ENCODE measurements at places on chromosomes 11 and 22.

- no peak for DNase-seq
Measured at GRCh38 chr11:27088353-27088752, 47.7 kb downstream of the BBOX1 start.

DNA sequence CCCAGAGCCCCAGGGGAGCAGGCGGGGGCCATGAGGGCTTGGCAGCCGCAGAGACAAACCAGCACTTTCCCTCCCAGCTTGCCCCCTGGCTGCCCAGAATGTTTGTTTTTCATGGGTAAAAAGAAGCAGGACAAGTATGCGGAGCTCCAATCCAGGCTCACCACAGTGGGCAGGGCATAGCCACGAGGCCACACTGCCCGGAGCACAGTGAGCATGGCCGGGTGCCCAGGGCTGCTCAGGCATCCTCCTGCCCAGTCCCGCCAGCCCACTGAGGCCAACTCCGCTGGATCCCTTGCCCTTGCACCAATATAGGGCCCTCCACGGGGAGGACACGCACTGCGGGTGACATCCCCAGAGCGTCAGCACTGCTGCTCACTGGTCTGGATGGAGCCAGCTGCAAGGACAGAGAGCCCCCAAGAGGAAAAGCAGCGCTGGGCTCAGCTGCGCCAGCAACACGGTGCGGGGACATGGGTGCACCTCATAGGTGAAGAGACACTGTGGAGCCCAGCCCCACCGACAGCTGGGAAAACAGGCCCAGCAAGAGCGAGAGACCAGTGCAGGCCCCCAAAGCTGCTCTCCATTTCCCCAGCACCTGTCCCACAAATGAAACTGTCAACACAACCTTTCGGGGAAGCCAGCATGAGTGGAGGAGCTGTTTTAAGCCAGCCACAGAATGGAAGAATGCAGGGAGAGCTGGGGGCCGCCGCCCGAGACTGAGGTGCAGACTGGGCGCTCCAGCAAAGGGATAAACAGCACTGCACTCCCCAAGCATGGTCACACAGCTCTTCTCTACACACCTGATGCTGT, 24.8 kb downstream of the ARVCF start:
- DNase-seq: no peak

DNA sequence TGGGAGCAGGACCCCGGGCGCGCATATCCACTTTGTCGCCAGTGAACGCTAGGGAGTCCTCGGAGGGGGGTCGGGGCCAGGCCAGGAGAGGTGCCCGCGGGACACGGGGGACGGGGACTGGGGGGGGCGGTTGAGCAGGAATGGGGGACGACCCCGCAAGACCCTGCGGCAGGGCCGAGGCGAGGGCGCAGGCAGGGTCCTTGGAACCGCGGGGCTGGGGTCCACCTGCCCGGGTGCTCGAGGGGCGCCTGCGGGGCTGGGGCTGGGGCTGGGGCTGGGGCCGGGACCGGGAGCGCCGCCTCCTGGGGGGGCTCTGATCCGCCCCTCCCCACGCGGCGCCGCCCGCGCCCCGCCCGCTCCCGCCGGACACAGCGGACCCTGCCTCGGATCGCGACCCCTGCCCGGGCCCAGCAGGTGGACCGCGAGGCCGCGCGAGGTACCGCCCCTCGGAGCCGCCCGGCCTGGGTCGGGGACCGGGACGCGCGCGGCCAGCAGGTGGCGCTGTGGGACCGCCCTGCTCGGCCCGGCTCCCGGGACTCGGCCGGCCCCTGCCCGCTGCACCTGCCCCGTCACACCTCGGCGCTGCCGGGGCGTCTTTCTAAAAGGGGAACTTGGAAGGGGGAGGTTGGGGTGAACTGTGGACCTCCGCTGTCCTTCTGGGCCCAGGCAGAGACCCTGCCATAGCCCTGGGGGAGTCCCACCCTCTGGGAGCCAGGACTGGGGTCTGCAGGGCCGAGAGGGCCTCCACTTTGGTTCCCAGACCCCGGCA, 11.0 kb downstream of the CRELD2 start:
- peak; percentile 56 for DNase-seq

GRCh38 chr11:2368178-2368850, 8.8 kb upstream of the CD81 start:
- DNase-seq: no peak

- DNase-seq: no peak
Measured at GRCh38 chr22:40240686-40241085, 63.0 kb downstream of the TNRC6B start.

- DNase-seq: no peak
Measured at GRCh38 chr11:93526641-93527583, 16.3 kb downstream of the SMCO4 start.

GRCh38 chr11:83238111-83238510, 44.6 kb downstream of the ANKRD42 start:
- no peak for DNase-seq

DNA sequence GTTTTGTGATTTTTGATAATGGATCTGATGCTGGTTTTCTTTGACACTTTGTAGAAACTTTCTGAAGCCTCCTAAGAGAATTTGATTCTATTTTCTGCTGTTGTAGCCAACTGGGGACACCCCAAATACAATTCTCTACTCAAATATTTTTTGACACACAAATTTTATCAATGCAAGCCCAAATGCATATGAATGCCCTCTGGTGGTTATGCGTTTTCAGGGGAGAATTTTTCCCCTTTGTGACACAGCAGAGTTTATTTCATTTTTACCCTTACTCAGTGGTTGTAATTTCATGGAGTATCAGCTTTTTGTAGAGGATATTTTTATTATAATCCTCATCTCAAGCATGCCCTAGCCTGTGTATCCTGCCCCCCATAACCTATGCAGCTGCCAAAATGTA, 44.7 kb upstream of the MTMR2 start:
- no peak for DNase-seq

GRCh38 chr11:19281041-19281440, 40.3 kb upstream of the E2F8 start:
- no peak for DNase-seq

- no peak for DNase-seq
Measured at GRCh38 chr11:99554232-99554903, 533.6 kb downstream of the CNTN5 start.

DNA sequence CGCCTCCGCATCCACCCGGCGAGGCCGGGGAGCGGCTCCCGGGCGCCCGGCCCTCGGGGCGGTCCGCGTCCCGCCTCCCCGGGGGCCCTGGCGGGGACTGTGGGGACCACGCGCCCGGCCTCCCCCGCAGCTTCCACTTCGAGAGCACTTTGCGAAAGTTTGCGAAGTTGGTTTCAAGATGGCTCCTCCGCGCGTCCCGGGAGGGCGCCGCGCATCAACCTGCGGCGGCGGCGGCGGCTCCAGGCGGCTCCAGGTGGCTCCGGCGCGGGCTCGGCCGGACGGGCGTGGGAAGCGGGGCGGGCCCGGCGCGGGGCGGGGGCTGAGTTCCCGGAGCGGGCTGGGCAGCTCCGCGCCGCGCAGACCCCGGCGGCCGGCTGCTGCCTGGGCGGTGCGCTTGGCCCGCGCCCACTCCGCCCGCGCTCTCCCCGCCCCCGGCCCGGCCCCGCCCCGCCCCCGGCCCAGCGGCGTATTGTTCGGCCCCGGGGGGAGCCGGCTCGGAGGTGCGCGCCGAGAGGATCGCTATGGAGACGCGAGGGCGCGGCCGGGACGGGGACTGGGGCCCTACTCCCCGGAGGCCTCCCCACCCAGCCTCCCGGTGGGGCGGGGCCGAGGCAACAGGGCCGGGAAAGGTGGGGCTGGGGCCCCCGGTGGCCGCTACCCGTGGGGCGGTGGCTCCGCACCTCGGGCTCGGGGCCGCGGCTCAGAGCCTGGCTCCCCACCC, at the start of gene CELSR1:
TSS of gene CELSR1 (minus strand) at position 396 of the 721 bp plus-strand sequence. CDS start 450 bp downstream, outside the sequence.
- no peak for DNase-seq

DNA sequence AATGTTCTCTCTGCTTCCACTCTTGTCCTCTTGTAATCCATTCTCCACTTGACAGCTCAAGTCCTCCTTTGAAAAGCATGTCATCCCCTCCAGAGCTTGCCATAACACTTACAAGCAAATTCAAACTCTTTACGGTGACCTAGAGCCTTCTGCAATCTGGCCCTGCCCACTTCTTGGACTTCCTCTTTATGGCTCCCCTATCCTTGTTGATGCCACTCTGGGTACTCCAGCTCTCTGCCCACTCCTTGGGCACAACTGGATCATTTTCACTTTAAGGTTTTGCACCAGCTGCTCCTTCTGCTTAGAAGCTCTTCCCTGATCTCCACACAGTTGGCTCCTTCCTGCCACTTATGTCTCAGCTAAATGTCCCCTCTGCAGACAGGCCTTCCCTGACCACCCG, 217.9 kb downstream of the DSCAML1 start:
- DNase-seq: no peak

DNA sequence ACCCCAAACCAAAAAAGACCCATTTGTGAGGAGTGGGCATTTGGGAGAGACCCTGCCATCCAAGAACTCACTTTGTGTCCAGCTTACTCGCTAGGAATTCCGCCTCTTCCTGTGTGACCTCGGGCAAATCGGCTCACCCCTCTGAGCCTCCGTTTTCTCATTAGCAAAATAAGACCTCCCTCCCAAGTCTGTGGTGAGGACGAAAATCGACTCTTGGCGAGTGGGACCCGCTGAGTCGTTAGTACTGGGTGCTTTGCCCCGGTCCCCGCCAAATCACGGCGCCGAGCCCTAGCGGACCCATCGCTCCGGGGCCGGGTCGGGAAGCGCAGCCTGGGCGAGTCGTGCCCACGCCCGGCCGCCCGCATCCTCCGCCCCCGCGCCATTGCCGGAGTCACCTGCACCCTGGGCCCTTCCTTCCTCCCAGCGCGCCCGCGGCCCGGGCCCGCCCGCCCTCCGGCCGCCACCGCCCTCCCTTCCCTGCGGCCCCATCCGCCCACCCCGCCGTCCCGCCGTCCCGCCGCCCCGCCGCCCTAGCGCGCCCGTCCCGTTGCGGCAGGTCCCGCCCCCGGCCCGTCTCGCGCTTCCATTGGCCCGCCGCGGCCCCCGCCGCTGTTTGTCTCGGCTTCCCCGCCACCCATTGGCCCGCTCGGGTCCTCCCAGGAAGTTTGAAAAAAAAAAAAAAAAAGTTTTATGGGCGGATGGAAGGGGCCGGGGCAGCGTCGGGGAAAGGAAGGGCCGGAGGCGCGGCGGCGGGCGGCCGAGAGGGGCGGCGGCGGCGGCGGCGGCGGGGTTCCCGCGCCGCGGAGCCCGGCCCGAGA, 48.9 kb downstream of the TRIOBP start:
- DNase-seq: peak; percentile 57

GRCh38 chr11:110565357-110566336, 135.9 kb downstream of the FDX1 start:
- no peak for DNase-seq

DNA sequence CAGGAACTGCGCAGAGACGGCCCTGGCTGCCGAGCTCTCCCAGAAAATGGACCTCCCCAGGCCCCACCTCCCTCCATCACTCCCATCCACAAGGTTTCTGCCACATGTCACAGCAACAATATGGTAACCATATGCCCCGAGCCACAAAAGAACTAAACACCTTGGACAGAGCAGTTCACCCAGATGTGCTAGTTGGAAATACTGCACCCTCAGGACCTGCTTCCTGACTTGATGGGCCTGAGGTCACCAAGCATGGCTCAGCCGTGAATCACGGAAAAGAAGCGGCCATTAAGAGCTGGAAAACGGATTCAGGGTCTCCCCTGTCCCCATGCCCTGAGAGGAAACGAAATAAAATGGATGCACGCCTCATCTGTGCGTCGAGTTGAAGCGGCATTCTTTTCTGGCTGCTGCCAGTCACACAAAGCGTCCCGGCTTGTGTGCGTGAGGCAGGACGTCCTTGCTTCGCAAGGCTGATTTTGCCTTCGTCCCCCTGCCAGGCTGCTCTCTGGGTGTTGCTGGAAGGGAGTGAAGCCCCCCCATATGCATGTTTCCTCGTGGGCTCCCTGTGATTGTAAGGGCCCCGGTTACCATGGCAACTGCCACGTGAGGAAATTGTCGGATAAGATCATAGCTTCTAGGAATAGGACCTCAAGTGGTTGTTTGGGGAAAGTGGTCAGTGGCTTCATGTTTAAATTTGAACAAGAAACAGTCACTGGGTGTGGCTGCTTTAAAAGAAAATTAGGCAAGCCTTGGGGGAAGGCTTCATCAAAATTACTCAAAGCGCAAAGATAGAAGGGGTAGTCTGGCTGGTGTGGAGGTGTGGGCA, 51.7 kb downstream of the FLI1 start:
- no peak for DNase-seq

DNA sequence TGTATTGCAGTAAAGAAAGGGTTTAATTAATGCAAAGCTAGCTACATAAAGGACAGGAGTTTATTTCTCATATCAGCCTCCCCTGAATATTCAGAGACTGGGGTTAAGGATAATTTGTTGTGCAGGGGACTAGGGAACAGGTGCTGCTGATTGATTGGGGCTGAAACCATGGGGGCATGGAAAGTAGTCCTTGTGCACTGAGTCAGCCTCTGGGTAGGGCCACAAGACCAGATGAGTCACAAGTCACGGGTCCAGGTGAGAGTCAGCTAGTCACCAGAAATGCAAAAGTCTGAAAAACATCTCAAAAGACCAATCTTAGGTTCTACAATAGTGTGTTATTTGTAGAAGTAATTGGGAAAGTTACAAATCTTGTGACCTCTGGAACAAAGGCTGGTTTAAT, 32.9 kb upstream of the SYT13 start:
- no peak for DNase-seq

- DNase-seq: no peak
Measured at GRCh38 chr22:49042877-49043859, 784.5 kb downstream of the BRD1 start.

DNA sequence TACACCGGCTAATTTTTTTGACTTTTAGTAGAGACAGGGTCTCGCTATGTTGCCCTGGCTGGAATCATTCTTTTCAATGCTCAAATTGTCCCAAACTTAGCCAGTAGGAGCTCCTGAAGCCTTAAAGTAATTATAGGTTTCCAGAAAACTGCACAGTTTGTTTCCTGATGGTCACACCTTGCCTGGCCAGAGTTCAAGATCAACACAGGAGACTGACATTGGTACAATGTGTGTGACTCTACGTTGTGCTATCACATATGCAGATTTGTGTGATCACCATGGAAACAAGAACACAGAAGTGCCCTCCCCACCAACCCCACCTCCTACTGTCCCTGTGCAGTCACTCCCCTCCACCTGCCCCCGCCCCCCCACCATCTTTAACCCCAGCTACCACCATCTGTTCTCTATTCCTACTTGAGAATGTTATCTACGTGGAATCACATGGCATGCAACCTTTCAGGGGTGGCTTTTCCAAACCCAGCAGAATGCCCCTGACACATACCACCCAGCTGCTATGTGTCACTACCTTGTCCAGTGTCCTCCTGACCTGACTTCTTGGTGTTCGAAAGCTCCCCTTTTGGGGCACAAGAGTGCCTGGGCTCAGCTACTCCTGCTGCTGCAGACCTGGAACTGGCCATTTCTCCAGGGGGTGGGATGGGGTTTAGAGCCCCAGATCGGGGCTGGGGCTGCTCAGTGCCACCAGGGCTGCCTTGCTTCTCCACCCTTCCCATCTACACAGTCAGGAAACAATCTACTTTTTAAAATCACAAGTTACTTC, 6.1 kb upstream of the NAP1L4 start:
- DNase-seq: no peak

DNA sequence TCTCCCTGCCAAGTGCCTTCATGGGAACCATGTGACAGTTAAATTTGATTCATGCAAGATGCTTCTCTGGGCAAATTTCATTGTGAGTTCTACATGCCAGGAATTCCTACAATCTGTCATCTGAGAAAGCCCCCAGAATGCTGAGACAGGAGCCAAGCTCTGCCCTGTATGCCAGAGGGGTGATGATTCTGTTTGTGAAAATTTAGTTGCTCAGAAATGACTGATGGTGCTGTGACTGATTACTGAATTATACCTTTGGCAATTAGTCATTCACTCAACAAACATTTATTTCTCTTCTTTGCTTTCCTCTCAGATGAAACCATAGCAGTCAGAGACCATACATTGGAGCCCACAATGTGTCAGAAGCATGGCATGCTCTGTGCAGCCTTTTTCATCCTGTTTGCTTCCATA, 69.0 kb upstream of the ZBED5 start:
- DNase-seq: no peak

- peak; percentile 81 for DNase-seq
Measured at GRCh38 chr11:65536412-65537295, 11.8 kb downstream of the SCYL1 start.
